Activated gamma-delta T cell treated with anti-CD3 and anti-CD28 coated beads, Interleukin-2, amount 50 U/mL, for 16 hours (primary cell): ENCODE measurements at places on chromosomes 1 and 21.

DNA sequence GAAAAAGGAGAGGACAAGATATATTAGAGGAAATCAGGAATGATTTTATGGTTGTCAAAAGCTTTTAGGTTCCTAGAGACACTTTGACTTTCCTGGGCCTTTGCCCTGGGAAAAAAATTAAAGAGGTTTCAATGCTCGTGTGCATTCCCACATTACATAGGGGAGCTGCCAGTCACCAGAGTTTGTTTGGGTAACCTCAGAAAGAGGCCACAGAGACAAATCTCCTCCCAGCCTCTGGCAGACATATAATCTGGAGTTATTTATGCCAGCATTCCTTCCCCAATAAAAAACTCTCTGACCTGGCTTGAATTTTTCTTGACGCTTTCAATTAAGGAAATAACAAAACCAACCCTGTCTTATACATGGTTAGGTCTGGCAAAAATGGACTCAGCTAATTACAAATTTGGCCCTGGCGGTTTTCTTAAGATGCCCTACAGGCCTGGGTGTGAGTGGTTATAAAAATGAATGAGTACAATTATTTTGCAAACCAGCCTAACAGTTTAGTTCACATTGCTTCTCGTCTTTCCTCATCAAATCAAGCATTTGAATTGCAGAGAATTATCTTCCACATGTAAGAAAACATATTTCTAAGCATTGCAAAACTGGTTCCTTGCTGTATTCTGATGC is 63.7 kb downstream of the WLS start:
- DNase-seq: no peak

DNA sequence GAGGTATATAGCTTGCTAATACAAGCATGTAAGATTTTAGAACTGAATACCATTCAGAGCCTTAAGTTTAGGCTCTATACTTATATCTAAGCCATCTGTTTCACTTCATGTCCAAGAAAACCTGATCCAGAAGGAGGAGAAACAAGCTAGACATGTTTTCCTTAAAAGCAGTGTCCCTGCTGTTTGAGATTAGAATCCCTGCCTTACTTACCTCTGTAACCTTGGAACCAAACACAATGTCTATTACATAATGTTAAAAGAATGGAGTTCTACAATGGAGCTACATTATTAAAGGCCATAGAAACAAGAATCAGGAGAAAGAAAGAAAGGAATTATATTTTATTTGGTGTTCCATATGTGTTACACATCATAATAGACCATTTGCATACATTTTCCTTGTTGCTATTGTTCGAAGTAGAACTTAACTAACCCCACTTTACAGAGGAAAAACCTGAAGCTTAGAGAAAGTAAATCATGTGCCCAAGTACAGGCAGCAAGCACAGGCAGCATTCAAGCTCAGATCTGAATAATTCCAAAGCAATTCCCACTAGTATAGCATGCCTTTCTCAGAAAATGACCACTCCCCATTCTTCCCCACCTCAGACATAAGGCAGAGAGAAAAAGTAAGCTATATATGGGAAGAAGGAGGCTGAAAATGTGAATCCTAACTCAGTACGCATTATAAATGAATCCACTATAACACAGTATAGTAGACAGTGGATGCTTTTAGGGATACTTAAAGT is 380.1 kb upstream of the SPAG17 start:
- no peak for DNase-seq

DNA sequence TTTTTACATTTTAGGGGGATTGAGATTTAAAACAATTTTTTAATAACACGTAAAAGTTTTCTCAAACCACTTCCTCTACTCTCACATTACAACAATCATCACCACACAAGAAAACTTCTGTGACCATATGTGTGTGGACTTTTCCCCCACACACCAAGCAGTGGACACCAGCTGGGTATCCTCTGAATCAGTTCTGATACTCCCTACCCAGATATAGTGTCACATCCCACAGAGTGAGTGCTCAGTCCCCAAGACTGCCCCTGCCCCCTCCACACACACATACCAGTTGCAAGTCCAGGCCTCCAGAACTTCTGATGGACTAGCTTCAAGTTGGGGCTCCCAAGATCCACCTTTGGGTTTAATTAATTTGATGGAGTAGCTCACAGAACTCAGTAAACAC is 53.3 kb upstream of the QSOX1 start:
- no peak for DNase-seq

GRCh38 chr1:234125283-234125682 is 220.8 kb downstream of the SLC35F3 start:
- DNase-seq: no peak

- DNase-seq: no peak
Observed at GRCh38 chr1:6811583-6811982, 26.3 kb downstream of the CAMTA1 start.

DNA sequence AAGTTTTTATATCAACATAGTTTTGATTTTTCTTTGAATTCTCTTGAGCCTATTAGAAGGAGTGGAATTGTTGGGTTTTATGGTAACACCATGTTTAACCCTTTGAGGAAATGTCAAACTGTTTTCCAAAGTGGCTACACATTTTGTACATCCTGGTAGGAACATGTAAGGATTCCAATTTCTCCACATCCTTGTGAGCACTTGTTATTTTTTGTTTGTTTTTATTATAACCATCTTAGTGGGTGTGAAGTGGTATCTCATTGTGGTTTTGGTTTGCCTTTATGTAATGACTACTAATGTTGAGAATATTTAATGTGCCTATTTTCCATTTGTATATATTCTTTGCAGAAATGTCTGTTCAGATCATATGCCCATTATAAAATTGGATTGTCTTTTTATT is 120.5 kb downstream of the FGGY start:
- DNase-seq: no peak
